HL-60 (cell line): ENCODE measurements at places on chromosomes 4 and X.

DNA sequence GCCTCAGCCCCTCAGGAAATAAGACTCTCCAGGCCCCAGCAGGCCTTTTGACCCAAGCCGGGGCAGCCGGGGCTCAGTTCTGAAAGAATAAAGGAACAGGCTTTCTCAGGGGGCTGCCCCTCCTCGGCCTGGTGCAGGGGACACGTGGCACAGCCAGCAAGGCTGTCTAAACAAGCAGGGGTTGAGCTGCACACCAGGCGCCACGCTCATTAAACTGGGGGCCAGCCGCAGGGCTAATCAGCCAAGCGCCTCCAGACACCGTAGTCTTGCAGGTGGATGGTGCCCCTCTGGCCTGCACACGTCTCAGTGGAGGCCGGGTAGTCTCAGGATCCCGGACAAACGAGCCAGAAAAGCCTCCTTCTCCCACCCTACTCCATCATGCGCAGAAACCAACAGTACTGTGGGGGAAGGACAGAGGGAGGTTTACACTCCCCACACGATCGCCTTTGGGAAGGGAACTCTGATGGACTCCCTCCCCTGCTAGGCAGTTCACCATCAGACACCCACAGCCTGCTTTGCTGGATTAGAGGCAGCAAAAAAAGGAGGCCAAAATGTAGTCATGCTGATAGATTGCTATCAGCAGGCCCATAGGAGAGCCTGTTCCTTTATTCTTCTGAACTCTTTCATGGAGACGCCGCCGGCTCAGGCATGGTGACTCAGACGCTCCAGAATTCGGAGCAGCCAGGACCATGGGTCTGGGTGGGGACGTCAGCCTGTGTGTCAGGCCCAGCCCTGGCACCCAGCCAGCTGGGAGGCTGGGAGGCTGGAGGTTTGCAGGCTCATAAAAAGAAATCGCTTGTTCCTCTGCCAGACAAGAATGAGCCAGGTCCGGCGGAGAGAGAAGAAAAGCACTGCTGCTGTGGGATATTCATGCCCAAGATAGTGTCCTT is 342.4 kb downstream of the BCOR start:
- DNase-seq = no peak

GRCh38 chr4:141074098-141074878 is 59.0 kb downstream of the RNF150 start:
- DNase-seq = no peak

DNA sequence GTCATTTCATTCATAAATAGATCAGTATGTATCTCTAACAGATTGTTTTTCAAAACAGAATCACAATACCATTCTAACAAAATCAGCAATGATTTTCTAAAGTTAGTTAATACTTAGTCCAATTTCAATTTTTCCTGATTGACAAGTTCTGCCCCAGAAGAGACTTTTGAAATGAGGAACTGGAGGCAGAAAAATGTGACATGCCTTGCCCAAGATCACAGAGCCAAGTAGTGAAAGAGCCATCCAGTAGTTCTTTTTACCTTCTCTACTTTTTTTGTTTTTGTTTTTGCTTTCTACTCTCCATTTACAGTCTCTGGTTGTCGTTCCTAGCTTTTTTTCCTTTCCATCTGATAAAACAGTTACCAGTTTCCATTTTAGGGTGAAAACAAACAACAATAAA is 129.3 kb upstream of the TMEM164 start:
- DNase-seq = no peak

DNA sequence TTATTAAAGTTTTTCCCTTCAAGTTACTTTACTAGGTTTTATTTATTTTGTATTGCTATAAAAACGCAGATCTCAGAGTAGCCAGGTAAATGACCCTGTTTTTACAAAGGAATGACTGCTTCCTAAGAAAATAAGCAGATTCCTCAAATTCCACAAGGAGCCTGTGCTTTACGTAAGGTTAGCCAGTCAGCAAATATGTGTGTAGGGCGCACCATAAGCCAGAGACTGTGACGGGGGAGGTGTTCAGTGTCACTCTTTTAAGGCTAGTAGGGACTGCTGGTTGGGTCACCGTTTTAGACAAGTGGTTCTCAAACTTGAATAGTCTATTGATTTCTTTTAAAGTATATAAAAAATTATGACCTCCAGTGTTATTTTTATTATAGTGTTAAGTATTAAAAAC is 119.9 kb downstream of the ANK2 start:
- DNase-seq = no peak

- DNase-seq = no peak
Measured at GRCh38 chr4:156390599-156391324, 437.1 kb upstream of the CTSO start.

DNA sequence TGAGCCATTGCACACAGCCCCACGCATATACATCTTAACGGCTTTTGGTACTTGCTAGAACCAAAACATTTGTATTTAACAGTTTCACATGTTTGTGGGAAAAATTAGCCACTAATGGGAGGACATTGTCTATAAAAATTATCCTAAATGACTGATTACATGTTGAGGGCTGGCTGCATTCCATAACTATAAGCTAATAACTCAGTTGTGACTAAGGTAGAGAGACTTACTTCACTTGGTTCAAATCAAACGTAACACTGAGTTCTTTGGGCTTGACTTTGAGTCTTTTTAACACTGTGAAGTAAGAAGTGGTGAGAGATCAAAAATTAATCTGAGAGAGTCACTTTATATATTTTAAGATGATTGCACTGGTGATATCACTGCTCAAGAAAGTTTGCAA is 47.9 kb upstream of the PGRMC2 start:
- no peak for DNase-seq

GRCh38 chr4:53116954-53117353 is 248.9 kb downstream of the SCFD2 start:
- DNase-seq = no peak

- DNase-seq = no peak
Measured at GRCh38 chrX:100995469-100995868, 26.0 kb downstream of the ARL13A start.

DNA sequence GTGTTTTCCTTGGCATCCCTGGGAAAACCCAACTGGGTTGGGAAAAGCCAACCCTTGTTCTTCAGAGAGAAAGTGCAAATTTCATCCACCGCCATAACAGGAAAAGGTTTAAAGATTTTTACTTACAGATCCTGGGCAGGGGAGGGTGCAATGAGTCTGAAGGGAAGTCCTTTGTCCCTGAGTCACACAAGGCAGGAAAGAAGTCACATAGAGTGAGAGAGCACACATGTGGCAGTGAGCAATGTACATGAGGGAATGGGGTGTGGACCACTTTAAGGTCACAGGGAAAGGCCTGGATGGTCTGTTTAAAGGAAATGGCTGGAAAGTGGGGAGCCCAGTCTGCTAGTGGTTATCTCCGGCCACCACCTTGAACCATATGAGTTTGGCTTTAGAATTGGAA is 248.9 kb downstream of the HS3ST1 start:
- no peak for DNase-seq

DNA sequence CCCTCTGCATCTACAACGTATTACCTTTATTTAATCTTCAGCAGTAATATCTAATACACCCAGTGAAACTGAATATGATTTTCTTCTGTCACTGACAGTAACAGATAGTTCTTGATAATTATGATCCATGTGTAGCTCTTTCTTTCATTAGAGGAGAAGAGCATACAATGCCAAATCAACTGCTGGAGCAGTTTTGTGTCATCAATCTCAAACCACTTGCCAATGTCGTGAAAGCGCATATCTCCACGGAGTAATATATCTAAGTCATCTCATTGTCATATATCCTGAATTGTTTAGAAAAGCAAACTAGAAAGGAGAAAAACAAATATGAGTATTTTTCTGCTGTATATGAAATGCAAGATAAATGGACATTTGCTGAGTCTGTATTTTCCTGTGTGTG is 47.9 kb downstream of the DCAF8L1 start:
- DNase-seq = no peak

DNA sequence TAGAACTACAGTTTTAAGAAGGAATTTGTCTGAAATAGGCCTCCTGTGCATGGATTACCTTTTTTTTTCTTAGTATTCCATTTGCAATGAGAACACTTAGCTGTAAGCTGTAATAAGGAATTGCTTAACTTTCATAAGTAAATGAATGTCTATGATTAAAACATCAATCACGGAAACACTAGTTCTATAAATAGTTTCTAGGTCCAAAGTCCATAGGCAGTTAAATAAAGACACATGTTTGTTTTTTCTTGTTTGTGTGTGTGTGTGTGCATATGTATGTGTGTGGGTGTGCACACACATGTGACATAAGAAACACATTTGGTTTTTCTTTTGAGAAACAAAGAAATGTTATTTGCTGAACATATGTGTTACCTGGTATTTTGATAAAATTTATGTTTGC is 11.2 kb downstream of the GPRIN3 start:
- DNase-seq = no peak

- DNase-seq = no peak
Measured at GRCh38 chr4:1508161-1509160, 102.2 kb upstream of the NKX1-1 start.

GRCh38 chr4:156837625-156838345 is 133.8 kb downstream of the PDGFC start:
- DNase-seq = no peak

DNA sequence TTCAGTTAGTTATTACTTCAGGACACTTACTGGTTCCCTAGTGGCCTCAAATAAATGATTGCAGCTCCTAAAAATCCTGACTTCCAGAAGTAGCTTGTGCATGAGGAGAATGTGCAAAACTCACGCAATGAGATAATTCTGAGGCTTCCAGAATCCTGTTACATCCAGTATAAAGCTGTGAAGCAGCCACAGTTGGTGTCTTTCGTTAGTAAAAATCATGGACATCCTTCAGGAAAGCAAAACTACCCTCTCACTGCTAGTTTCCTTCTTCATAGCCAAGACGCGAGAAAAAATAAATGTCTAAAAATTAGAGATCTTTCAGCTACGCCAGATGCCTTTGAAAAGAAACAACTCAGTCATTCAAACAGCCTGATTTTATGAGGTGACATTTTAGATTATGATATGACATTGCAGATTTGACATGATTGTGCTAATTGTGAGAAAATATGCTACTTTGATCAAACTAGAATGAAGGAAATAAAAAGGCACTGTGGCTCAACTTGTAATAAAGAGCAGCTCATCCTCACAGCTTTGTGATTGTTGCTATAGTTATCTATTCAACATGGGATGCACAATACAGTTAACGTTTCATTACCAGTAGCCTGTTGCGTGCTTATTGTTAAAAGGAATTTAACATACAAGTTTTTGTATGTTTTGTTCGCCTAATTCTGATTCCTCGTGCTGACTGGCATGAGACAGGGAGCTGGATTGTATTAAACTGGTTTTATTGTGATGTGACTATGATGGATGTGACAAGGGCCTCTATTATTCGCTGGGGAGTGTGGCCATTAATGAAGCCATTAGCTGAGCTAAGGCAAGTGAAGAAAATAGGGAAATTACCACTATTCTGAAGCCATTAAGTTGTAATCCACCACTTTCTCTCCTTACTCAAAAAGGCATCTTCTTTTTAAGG is 40.5 kb downstream of the AFF2 start:
- DNase-seq = no peak

GRCh38 chrX:40090050-40090804 is 7.5 kb downstream of the BCOR start:
- DNase-seq = no peak

DNA sequence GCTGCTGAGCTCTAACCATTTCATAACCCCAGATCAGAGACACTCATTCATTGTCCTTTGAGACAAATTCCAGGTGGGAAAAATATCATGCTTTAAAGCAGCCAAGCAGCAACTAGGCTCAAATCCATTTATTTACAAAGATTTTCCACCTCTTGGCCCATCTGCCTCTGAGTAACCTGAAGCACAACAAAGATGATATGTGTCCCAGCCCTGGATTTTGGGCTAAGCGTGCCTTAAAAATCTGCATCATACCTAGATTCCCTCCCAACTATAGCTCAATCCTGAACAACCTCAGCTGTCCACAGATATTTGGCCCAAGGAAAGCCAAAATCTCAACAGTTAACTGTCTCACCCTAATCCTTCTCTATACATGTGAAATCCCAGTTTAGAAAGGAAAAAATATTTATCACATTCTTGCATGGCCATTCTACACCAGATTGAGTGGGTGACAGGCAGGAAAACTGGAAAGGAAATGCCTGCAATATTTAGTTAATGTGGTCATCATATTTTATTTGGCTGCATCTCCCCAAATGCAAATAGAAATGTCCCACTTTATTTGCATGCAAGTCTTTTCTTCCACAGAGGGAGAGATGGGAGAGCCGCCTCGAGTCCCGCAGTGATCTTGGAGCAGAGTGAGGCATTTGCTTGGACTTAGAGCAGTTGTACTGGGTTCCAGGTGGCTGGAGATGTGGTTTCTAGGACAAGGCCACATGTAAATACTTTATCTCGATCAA is 146.4 kb upstream of the EOLA2 start:
- DNase-seq = no peak

GRCh38 chr4:172095161-172095560 is 282.0 kb downstream of the GALNTL6 start:
- no peak for DNase-seq

GRCh38 chr4:151215295-151215694 is 61.7 kb upstream of the PRSS48 start:
- DNase-seq = no peak

- DNase-seq = no peak
Measured at GRCh38 chrX:118225711-118226428, 109.3 kb upstream of the KLHL13 start.

GRCh38 chr4:23728971-23729370 is 160.9 kb downstream of the PPARGC1A start:
- DNase-seq = no peak

DNA sequence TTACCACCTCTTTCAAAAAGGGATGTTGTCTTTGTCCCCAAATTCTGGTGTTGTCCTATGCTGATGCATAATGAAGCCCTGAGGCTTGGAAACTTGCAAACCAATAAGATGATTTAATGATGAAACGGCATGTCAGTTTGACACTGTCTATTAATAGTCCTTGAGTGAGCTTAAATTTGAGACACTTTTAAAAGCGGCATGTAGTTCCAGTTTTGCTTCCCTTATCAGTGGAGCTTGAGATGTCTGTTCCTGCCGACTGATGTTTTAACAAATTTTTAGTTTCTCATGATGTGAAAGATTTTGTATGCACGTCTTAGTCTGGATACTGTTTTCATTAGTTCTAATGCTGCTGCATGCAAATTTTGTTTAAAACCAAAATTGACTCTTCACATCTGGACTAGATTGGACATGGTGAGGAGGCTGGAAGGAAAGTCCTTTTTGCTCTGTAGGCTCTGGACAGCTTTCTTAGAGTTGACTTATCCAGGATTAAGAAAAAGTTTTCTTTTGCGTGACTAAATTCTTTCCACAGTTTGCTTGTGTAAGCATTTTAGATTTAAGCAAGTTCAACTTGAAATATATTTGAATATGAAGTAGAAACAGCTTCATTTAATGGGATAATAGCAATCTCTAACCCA is 11.7 kb downstream of the C1GALT1C1 start:
- DNase-seq = no peak

DNA sequence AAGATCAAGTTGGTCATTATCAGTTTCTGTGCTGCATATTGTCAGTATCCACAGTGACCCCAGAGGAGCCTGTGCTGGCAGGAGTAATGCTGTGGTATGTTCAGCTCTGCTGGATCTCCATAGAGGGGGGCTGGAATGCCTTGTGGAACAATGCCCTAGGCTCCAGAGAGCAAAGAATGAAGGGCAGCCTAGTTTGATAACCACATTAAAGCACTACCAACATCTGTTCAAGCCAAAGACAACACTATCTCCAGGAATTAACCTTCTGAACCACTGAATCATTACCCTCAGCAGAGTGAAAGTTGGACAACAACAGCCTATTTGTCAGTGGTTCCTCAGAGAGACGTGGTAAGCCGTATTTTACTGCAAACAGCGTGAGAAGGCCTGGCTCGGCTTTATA is 192.3 kb upstream of the CXorf66 start:
- DNase-seq = no peak

GRCh38 chr4:39745920-39746319 is 48.0 kb downstream of the UBE2K start:
- no peak for DNase-seq

GRCh38 chr4:161186012-161186411 is 977.8 kb downstream of the FSTL5 start:
- no peak for DNase-seq
